ENCODE measurements at places on chromosomes 2 and 18.

- no peak for DNase-seq
These were observed 3.3 kb downstream of the CDH7 start for GRCh38 chr18:65754121-65754520.

DNA sequence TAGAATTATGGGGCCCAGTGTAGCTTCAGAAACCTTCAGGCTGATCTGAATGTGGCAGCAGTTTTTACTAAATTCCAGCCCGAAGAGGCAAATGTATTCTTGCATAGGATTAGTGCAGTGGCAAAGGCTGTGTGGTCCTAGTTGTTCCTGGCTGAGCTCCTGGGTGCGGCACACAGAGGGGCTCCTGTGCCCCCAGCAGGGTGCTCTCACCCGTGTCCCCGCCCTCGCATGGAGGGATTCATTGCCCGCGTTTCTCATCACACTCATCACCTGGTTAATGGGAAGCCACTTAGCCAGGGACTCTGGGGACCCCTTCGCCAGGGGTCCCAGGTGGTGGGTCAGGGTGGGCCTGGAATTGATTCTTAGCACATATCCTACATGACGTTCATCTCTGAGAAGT lies 3.9 kb downstream of the KCNG2 start:
- no peak for DNase-seq

- no peak for DNase-seq
These were observed 229.7 kb downstream of the KLHL29 start for GRCh38 chr2:23614701-23615100.

DNA sequence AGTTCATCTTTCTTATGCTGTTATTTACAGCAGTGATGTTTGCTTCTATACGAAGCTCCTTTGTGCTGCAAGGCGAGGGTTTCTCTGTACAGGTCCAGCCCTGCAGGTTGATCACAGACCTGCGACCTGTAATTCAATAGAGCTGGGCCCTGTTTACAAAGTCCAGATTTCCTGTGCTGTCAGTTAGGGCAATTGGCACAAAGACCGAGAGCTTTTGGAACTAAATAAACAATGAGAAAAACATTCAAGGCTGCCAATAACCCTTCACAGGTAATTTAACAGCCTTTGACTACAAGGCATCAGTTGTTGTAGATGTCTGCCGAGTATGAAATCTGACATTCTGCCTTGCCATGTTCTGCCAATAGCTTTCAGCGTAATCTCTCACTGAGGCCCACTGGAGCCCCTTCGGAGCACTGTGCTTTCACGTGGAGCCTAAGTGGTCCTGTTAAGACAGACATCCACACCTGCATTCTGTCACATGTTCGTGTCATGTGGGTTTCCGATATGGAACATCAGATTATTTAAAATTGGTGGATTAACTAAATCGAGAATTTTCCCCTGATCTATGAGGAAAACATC lies 232.5 kb downstream of the PTGR3 start:
- DNase-seq, result no peak

GRCh38 chr2:173874894-173875237 lies 90.3 kb downstream of the SP3 start:
- no peak for DNase-seq

- peak; percentile 77 for DNase-seq
These were observed 54.9 kb downstream of the FHOD3 start for GRCh38 chr18:36352384-36352783.

DNA sequence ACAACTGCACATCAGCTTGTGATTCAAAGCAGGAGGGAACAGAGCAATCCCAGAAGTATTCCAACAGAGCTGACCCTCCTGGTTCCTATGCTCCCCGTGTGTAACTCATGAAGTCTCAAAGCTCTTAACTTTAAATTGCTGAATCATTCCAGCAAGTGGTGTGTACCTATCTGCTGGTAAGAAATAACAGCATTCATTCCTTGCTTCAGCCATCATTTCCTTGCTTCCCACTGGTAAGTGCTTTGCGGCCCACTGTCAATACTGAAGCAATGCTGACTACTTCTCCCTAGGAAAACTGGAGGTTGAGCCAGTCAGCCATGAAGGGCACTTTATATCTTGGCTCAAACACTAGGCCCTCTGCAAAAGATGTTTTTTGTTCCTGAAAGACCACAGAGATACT lies 222.4 kb downstream of the EXOC6B start:
- DNase-seq, result peak; percentile 15

- DNase-seq, result no peak
These were observed 21.2 kb downstream of the MRPL44 start for GRCh38 chr2:223978451-223978850.

DNA sequence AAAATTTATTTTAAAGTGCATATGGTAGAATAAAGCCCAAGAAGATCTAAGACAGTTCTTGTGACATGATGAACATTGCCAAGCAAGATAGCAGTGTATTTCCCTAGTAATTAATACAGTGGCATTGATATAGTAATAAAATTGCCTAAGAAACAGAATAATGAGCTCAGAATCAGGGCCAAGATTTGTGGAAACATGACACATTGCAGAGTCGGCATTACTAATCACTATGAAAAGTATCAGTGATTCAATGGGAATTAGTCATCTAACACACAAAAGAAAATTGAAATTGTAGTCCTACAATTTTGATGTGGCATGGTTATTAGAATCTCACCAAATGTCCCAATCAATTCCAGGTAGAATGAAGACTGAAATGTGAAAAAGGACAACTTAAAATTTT lies 243.0 kb upstream of the CYRIA start:
- DNase-seq, result no peak

DNA sequence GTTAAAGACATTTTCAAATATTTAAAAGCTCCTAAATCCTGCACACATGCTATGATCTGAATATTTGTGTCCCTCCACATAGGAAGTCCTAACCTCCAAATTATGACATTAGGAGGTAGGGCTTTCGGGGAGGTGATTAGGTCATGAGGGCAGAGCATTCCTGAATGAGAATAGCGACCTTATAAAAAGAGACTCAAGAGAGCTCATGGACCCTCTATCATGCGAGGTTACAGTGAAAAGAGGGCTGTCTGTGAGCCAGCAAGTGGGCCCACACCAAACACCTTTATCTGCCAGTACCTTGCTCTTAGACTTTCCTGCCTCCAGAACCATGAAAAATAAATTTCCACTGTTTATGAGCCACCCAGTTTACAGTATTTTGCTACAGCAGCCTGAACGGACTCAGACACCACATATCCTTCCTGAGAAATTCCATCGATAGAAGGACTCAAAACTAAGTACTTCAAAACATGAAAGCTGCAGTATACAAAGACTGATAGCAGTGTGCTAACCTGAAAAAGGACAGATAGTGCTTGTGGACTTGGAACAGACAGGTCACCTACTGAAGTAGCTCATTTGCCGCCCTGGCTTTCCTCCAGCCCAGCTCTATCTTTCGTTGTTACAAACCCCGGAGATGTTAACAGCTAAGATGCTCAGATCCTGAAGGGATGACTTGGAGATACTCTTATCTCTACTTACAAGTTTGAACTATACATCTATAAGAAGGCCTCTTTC lies 13.8 kb downstream of the FAM210A start:
- DNase-seq, result no peak
